ENCODE measurements at places on chromosomes 4 and X.

GRCh38 chr4:187128222-187128621 lies 404.6 kb upstream of the FAT1 start:
- peak; percentile 69 for DNase-seq

- DNase-seq: no peak
Observed at GRCh38 chr4:10056334-10057022, 35.2 kb upstream of the SLC2A9 start.

DNA sequence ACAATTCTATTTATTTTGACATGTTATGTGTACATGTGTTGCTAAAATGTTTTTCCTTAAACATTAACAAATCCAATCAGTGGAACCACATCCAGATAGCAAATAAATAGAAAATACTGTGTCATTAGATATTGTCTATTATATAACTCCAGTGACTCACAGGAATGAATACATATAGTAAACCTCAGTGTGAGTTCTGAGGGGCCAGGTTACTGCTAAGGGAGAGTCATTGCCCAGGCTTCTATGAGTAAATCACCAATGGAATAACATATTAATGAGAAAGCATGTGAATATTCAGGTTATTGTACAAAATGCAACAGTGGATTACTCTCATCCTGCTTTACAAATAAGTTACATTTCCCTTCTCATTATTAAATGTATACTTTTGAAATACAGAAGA lies 27.2 kb downstream of the TACR3 start:
- no peak for DNase-seq

DNA sequence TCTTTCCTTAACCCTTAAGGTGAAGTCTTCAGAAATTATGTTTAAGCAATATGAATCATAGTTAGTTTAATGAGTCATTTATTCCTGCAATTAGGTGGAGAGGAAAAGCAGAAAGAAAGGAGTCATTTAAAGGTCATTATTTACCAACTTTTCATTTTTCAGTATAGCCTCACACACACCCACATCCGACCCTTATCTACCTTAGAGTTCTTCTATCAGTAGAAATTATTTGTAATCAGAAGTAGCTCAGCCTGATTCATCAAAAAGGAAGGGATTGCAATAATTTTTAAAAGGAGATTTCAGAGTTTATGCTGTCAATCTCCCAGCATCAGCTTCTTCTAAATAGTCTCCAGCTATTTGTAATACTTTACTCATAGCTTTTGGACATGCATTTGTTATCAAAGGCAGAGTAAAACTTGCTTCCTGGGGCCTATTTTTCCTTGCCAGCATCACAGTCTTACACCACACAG lies 5.9 kb downstream of the ANXA10 start:
- DNase-seq: no peak

DNA sequence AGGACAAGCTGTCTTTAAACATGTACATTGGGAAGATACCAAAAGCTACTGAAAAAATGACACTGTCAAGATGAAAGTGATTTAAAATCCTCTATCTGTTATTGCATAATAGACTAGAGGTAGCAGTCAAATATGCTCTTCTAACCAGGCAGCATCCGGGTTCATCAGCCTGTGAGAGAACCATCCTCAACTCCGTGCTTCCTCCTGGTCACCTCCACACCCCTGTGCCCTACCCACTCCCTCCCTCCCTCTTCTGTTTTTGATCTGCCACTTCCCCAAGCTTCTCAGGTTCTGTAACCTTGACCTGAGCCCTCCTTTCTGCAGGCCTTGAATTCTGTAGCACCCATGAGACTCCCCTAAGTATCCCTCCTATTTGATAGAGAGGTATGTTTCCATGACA lies 5.9 kb downstream of the NOX1 start:
- no peak for DNase-seq

GRCh38 chr4:11565899-11566298 lies 137.2 kb upstream of the HS3ST1 start:
- DNase-seq: no peak

DNA sequence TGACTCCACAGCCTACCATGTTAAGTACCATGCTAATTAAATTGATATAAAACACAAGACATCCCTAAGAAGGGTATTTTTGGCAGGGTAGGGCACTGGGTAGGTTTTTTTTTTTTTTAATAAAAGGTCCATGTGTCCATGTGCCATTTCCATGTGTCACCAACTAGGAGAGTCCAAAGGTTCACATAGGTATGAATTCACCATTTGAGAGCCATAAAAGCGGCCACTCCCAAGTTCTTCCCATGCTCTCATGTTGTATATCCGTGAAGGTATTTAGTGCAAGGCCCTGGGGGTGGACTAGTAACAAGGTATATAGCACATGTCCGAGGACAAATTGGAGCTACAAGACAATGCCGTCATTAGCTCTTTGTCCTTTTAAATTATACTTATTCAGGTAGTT lies 107.3 kb downstream of the PDE5A start:
- no peak for DNase-seq

DNA sequence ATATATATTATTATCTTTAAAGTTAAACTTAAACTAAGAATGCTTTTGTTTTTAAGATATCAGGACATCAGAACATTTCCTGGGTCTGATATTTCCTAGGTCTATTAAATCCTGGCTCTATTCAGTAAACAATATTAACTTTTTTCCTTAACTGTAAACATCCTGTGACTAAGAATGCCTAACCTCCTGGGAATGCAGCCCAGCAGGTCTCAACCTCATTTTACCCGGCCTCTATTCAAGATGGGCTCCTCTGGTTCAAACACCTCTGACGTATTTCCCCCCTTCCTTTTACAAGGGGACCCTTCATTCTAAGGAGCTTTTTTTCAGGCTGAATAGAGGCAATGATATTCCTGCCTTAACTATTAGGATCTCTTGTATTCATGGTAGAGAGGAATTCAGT lies 35.8 kb upstream of the DYNLT3 start:
- DNase-seq: no peak

DNA sequence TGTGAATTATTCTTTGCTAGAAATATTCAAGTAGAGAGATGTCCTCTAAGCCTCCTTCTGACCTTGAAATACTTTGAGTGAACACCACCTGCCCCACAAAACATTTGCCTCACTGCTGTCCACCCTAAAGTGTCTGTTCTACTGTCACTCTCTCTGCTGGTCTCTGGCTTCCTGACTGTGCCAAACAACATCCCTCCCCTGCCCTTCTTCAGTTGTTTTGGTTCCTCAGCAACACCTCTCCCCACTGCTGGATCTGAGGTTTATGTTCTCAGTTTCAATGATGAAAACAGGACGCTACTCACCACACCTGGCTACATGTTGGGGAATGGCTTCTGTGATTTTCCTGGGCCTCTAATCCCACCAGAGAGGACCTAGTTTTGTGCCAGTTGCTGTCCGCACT lies 456.9 kb downstream of the BCOR start:
- no peak for DNase-seq

Measured in BJ (cell line).